ENCODE measurements at places on chromosomes 7 and 10. TPM values are rescaled to one million over a fixed set of nuclear protein-coding genes. Genes with fewer than 3 reads are reported as not detected.

- peak; percentile 77 for DNase-seq
Measured at GRCh38 chr7:155205368-155206317, 92.0 kb upstream of the INSIG1 start.

- DNase-seq = no peak
Measured at GRCh38 chr10:70812814-70813213, 2.9 kb upstream of the SGPL1 start.

SEMA3D gene
- 11.0 TPM for polyA plus RNA-seq

OR6V1 gene
- not detected for polyA plus RNA-seq

- no peak for DNase-seq
Measured at GRCh38 chr7:133993547-133993946, 133.6 kb upstream of the LRGUK start.

NPFFR1 gene
- polyA plus RNA-seq = 0.05 TPM

IL6 gene
- polyA plus RNA-seq = not detected

- no peak for DNase-seq
Measured at GRCh38 chr10:46296641-46297141, 9.9 kb downstream of the ANTXRL start.

GRCh38 chr10:71774916-71775702 is 1.8 kb upstream of the VSIR start:
- no peak for DNase-seq

- DNase-seq = peak; percentile 68
Measured at GRCh38 chr7:127995156-127995880, 35.9 kb downstream of the LRRC4 start.

DNA sequence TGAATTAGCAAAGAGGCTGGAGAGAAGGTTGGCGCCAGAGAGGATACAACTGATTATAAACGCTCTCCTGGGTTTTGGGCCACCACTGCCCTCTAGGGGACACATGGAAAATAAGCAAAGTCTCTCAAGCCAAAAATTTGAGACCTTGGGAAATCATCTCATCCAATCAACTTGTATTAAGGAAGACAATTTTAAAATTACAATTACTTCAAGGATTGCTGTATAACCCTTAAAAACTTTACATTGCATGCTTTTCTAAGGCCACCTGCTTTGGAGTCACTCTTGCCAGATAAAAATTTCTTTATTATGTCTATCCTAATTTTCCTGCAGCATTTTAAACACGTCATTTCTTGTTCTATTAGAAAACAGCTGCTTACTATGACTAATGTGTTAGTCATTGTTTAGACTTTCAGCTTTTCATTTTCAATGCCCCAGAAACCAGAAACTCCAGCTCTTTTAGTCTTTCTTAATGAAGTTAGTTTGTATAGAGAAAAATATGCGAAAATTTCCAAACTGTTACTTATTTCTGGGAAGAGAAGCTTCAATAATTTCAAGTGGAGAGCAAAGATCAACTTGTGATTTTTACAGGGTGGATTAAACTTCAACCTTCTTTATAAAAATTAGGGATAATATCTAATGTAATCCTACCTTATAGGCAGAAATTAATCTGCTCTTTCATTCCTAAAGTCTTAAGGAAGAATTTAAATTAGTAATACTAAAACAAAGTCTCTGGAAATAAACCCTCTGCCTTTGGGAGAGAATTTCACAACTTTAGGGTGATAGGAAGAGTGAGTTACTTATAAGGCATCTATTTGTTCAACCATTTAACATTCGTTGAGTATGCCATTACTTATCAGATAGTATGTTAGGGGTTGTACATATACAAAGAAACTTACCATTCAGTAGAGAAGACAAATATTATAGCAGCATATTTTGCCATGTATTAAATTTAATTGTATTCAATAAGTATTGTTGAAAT is 20.6 kb upstream of the RHOBTB1 start:
- DNase-seq = peak; percentile 70

IDI2 gene
- 0.14 TPM for polyA plus RNA-seq

GRCh38 chr7:135257790-135258189 is 24.2 kb downstream of the STRA8 start:
- DNase-seq = no peak

GHRHR gene
- polyA plus RNA-seq = 0.54 TPM

STK31 gene
- polyA plus RNA-seq = 1.1 TPM

GRCh38 chr7:33418251-33418701 is 288.9 kb downstream of the BBS9 start:
- DNase-seq = no peak

GRCh38 chr7:141193066-141193465 is 119.2 kb downstream of the TMEM178B start:
- no peak for DNase-seq

FRAT2 gene
- 3.6 TPM for polyA plus RNA-seq

FUOM gene
- 4.5 TPM for polyA plus RNA-seq

DNA sequence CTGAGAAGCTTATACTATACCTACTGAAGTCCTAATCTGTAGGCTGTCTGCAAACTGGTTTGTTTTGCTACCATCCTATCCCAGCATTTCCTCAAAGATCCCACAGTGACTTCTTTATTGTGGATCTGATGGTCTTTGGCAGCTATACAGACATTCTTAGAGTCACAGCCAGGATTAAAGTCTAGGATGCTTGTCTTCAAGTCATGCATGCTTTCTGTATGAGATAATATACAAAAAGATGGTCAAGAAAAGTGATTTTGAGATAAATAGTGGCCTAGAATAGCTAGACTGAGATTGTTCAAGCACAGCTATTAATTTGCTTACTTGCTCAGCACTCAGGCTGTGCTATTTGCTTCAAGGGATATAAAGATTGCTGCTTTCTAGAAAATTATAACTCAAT is 454.4 kb downstream of the AUTS2 start:
- no peak for DNase-seq

PRLHR gene
- not detected for polyA plus RNA-seq

- no peak for DNase-seq
Measured at GRCh38 chr10:101568054-101568745, 19.9 kb downstream of the POLL start.
